ENCODE measurements at places on chromosomes 3 and 15.

GRCh38 chr3:6654670-6655069 lies 206.2 kb upstream of the GRM7 start:
- H3K27me3 ChIP-seq: no peaks in the 10 kb centered on the region
- no peaks in the 10 kb centered on the region for H3K36me3 ChIP-seq
- no peak for DNase-seq
- no peak overlapping the region for H3K4me3 ChIP-seq

- no peaks in the 10 kb centered on the region for H3K4me1 ChIP-seq
- peaks cover 20% of the 10 kb centered on the region for H3K36me3 ChIP-seq
- no peak for DNase-seq
- no peaks in the 10 kb centered on the region for H3K27me3 ChIP-seq
- H3K27ac ChIP-seq: no peak overlapping the region
Measured at GRCh38 chr3:45826908-45827307, 15.0 kb downstream of the LZTFL1 start.

DNA sequence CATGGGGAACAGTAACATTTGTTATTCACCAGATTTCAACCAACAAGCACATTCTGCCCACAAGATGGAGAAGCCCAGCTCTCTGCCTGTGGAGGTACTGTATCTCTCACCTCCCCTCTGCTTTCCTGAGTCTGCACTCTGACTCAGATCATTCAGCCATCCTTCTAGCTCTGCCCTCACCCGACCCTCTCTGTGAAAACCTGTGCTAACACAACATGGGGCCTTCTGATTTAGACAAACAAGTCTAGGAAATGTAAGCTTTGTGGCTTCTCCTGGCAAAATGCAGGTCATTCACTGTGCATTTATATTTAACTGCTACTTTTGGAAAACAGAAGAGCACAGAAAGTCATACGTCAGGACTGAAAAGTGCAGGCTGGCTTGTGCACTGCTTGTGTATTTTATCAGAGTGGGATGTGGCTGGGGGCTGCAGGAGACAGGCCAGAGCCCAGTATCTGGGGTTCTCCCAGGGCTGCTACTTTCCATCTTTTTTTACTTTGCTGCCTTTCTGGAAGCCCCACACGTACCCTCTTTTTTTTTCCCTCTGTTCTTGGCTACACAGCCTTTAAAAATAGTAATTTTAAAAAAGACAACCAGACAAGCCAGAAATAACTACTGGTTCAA lies 50.8 kb downstream of the SUSD5 start:
- no peak overlapping the region for H3K4me3 ChIP-seq
- no peak for DNase-seq
- H3K4me1 ChIP-seq: peaks cover 3% of the 10 kb centered on the region
- no peak overlapping the region for H3K27ac ChIP-seq

DNA sequence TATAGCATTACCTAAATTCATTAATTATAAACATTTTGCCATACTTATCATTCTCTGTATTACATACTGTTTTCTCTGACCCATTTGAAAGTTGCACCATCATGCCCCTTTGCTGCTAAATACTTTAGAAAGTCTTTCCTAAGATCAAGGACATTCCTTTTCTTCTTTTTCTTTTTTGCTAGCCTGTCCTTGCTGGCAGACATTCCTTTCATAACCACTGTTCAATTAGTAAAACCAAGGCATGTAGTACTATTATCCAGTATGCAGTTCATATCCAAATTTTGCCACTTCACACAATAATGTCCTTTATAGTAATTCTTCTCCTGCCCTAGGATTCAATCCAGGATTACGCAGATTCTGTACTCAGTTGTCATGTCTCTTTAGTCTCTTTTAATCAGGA lies 321.0 kb upstream of the C2CD4B start:
- H3K4me1 ChIP-seq: no peaks in the 10 kb centered on the region
- DNase-seq: no peak
- no peaks in the 10 kb centered on the region for H3K36me3 ChIP-seq
- H3K27ac ChIP-seq: no peak overlapping the region
- H3K4me3 ChIP-seq: no peak overlapping the region
- no peaks in the 10 kb centered on the region for H3K27me3 ChIP-seq
